Astrocyte (in vitro differentiated cells and primary cell): ENCODE measurements at places on chromosomes 5 and 9. TPM values are rescaled to one million over a fixed set of nuclear protein-coding genes. Genes with fewer than 3 reads are reported as not detected.
A peak's percentile ranks its signal among the peaks of the same experiment; 100 is the strongest.

The ASPN gene
- not detected in 2 replicates for total RNA-seq

The SSNA1 gene
- 49.1 and 52.7 TPM in 2 replicates for total RNA-seq

- DNase-seq: peak; percentile 64
- no peaks in the 10 kb centered on the region for H3K36me3 ChIP-seq
- no peak overlapping the region for H3K4me3 ChIP-seq
- H3K27me3 ChIP-seq: no peaks in the 10 kb centered on the region
- peaks cover 14% of the 10 kb centered on the region for H3K4me1 ChIP-seq
These were observed 28.4 kb upstream of the CAST start for GRCh38 chr5:96633820-96634219.

The INSL6 gene
- not detected in 2 replicates for total RNA-seq

The GFI1B gene
- total RNA-seq: not detected in 2 replicates

The IL11RA gene
- total RNA-seq: 22.2 and 28.0 TPM in 2 replicates
